ENCODE measurements at places on chromosomes 11 and 22. TPM values are rescaled to one million over a fixed set of nuclear protein-coding genes. Genes with fewer than 3 reads are reported as not detected.

The MB gene
- polyA plus RNA-seq, result 6.9 TPM

The CLNS1A gene
- polyA plus RNA-seq, result 173 TPM

The CYTH4 gene
- polyA plus RNA-seq, result 0.15 TPM

The BAIAP2L2 gene
- polyA plus RNA-seq, result 4.3 TPM

The GAL gene
- 8.6 TPM for polyA plus RNA-seq

The PHETA2 gene
- polyA plus RNA-seq, result 0.04 TPM

The CKAP5 gene
- polyA plus RNA-seq, result 66.3 TPM

The OR8A1 gene
- polyA plus RNA-seq, result not detected

The TREH gene
- polyA plus RNA-seq, result 0.03 TPM

The PNPLA3 gene
- polyA plus RNA-seq, result 1.3 TPM

The TMPRSS4 gene
- polyA plus RNA-seq, result not detected

The DCHS1 gene
- 0.07 TPM for polyA plus RNA-seq

The MS4A3 gene
- not detected for polyA plus RNA-seq

The IL10RA gene
- 0.03 TPM for polyA plus RNA-seq

The KDM4D gene
- 0.56 TPM for polyA plus RNA-seq

The MUC6 gene
- polyA plus RNA-seq, result not detected

The SLC15A3 gene
- not detected for polyA plus RNA-seq

The MS4A5 gene
- polyA plus RNA-seq, result not detected

The MDK gene
- 15.1 TPM for polyA plus RNA-seq

The CECR2 gene
- polyA plus RNA-seq, result 0.06 TPM

The VPREB1 gene
- polyA plus RNA-seq, result not detected
